Osteocyte (in vitro differentiated cells): ENCODE measurements at places on chromosomes 5 and 9. TPM values are rescaled to one million over a fixed set of nuclear protein-coding genes. Genes with fewer than 3 reads are reported as not detected.

GRCh38 chr5:127649018-127649439, at the start of gene CTXN3:
TSS of gene CTXN3 (plus strand) at chr5:127649082. CDS start at chr5:127657522, 8,440 bp downstream.
- no peak for DNase-seq

DNA sequence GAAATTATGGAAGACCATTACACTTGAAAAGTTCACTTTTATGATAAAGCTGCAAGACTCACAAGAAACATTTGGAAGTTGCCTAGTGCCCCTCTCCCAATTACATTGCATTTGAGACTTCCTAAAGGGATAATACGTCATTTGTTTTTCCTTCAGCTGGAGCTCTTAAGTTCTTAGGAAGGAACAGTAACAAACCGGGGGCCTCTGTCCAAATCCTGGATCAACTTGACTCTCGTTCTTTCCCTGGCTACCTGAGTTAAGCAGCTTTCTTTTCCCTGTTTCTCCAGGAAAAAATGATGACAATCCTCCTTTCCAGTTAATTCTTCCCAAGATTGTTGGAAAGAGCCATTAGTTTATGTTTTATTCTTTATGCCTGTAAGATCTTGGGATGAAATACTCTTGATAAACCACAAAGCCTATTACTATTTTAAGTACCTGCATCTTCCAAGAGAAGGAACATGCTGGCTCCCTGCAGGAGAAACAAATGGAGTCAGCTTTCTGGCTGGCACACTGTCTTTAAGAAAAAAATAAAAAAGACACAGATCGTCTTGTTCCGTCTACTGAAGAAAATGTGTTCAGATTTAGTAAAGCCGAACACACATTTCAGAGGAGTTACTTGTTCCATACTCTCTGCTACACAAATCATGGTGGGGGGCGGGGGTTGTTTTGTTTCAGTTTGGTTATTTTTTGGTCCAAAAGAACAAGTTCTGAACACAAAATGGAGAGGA, 297.9 kb downstream of the EFNA5 start:
- no peak for DNase-seq

DNA sequence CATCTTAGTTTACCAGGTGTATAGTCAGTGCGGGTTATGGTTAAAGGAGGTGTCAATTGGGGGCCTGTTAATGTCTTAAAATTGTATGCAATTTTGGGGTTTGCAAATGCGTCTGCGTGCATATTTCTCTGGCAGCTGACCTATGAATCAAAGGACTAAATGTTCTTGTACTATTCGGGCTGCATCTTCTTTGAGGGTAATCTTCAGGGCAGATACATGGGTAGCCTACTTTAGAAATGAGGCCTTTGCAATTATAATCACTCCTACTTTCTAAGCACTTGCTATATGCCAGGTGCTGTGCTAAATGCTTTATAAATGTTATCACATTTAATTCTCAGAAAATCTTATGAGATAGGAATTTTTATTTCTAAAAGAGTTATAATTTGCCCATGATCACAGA, 58.2 kb downstream of the NDFIP1 start:
- no peak for DNase-seq

ANKDD1B gene
- 0.63 and 0.67 TPM in 2 replicates for total RNA-seq

DNA sequence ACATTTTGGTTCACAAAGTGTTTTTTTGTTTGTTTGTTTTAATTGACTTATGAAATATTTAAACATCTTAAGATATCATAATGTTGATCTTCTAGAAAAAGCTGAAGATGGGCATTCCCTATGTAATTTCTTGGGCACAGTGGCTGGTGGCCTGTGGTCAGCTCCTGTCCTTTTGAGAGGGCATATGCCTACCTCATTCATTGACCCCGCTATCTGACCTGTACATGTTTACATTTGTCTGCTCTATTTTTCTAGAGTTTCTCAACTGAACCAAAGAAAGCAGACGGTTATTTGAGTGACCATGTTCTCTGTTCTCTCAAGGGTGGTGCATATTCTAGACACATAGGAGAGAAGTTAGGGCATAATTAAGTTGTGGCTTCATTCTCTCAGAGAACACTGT, 5.3 kb downstream of the SGCD start:
- no peak for DNase-seq
